ENCODE measurements at places on chromosomes 5 and 9.

GRCh38 chr5:141597814-141598213 lies 21.0 kb downstream of the DIAPH1 start:
- no peak for DNase-seq

- no peak for DNase-seq
Measured at GRCh38 chr5:153831973-153832372, 206.7 kb downstream of the FAM114A2 start.

DNA sequence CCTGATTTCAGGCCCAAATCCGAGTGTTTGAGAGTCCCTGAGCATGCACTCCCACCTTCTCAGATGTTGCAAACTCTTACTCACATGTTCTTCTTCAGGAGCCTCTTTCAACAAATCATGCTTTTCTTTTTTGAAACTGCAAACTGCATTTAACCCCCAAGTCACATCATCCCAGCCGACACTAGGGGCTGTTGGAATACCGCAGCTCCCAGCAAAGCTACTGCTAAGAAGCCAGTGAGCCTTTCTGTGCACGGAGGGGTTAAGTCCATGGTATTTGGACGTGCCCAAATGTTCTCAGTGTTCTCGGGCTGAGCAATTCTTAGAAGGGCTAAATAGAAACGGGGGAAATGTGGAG lies 282.9 kb downstream of the NFIB start:
- no peak for DNase-seq

- no peak for DNase-seq
Measured at GRCh38 chr9:131605770-131606590, 60.7 kb downstream of the PRRT1B start.

Data from substantia nigra (tissue), 51 donors.